Esophagus mucosa (tissue), 1 donor: ENCODE measurements at places on chromosomes 7 and 10. TPM values are rescaled to one million over a fixed set of nuclear protein-coding genes. Genes with fewer than 3 reads are reported as not detected.

The FFAR4 gene
- 0.16 TPM for total RNA-seq

The POT1 gene
- total RNA-seq: 11.3 TPM

The ENKUR gene
- not detected for total RNA-seq

The MOGAT3 gene
- not detected for total RNA-seq

The ERCC6 gene
- 19.0 TPM for total RNA-seq

The HTRA1 gene
- 15.3 TPM for total RNA-seq

The SHH gene
- total RNA-seq: not detected

The DGKB gene
- total RNA-seq: 0.08 TPM

The FZD8 gene
- 0.56 TPM for total RNA-seq

The HOXA4 gene
- total RNA-seq: 5.5 TPM

The ZNF239 gene
- 0.64 TPM for total RNA-seq

The TMEM236 gene
- total RNA-seq: 0.16 TPM

The SPDYE6 gene
- not detected for total RNA-seq

The CPA2 gene
- not detected for total RNA-seq

The FXYD4 gene
- not detected for total RNA-seq

The IL2RA gene
- total RNA-seq: 1.4 TPM

The HYAL4 gene
- total RNA-seq: not detected

The ADAM8 gene
- total RNA-seq: 2.5 TPM

The WNT16 gene
- total RNA-seq: 0.12 TPM

The FAM237B gene
- not detected for total RNA-seq

The FAM25C gene
- not detected for total RNA-seq

The ACTL6B gene
- total RNA-seq: not detected

The MSMB gene
- total RNA-seq: 0.64 TPM

The SLC26A5 gene
- not detected for total RNA-seq

The MMD2 gene
- total RNA-seq: not detected

The CHST3 gene
- 9.0 TPM for total RNA-seq

The EBF3 gene
- total RNA-seq: 0.44 TPM

The IDI2 gene
- not detected for total RNA-seq

The SCART1 gene
- total RNA-seq: 0.56 TPM

The MYO3A gene
- total RNA-seq: 0.20 TPM

The MYO1G gene
- 1.1 TPM for total RNA-seq

The IGFBP3 gene
- total RNA-seq: 7.9 TPM

The CASP7 gene
- 14.0 TPM for total RNA-seq

The OPN1SW gene
- not detected for total RNA-seq

The FGFBP3 gene
- total RNA-seq: 0.56 TPM
